ENCODE measurements at places on chromosomes 3 and 15.

- DNase-seq = peak; percentile 41
Measured at GRCh38 chr15:74835312-74835823, 7.6 kb downstream of the ULK3 start.

DNA sequence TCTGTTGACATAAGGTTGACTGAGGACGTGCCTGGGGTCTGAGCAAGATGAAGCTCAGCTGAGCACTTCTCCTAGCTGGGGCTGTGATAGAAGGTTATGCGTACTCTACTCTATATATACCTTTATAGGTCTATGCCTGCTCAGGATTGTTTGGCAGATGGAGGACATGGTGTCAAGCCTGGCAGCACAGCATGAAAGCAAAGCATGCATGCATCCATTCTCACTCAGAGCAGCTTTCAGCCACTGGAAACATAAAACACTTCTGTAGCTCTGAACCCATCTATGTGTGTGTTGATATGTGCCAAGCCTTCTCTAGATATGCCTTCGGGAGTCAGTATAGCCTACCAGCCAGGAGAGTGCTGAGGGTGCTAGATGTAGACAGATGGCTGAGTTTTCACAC is 142.3 kb upstream of the NUDT16 start:
- no peak for DNase-seq

DNA sequence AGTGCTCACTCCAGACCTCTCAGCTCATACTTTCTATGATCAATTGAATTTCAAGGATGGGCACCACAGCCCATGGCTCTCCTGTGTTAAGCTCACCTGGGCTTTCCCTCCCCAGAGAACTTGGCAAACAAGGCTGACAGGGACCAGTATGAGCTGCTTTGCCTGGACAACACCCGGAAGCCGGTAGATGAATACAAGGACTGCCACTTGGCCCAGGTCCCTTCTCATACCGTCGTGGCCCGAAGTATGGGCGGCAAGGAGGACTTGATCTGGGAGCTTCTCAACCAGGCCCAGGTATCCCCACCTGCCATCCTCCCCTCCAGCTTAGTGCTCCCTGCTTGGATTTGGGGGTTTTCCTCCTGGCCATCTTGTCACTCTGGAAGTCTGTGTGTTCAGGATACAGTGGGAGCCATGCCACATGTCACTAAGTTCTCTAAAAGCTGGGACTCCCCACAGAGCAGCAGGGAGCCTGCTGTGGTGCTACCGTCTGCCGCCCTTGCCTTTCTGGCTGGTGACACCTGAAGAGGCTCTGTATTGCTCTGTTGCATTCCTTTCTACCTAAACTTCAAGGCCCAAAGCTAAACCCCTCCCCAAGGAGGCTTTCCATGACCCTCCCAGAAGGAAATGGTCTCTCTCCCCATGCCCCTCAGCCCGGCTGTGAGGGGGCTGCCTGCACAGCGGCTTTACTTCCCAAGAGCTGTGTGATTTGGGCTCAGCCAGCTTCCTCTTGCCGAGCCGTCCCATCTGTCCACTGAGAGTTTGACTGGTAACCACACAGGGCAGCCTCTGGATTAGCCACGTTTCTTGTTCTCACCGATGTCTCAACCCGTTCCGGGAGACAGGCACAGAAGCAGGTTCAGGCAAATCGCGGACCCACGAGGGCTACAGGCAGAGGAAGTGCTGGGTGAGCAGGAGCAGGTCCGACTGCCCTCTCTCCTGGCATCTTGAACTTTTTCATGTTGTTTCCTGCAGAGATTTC is 10.8 kb downstream of the TF start:
- DNase-seq = no peak

GRCh38 chr3:32431481-32431880 is 39.8 kb downstream of the CMTM7 start:
- no peak for DNase-seq

- DNase-seq = no peak
Measured at GRCh38 chr3:126349611-126350501, 7.4 kb downstream of the KLF15 start.

- no peak for DNase-seq
Measured at GRCh38 chr3:5330152-5330810, 142.8 kb downstream of the EDEM1 start.

DNA sequence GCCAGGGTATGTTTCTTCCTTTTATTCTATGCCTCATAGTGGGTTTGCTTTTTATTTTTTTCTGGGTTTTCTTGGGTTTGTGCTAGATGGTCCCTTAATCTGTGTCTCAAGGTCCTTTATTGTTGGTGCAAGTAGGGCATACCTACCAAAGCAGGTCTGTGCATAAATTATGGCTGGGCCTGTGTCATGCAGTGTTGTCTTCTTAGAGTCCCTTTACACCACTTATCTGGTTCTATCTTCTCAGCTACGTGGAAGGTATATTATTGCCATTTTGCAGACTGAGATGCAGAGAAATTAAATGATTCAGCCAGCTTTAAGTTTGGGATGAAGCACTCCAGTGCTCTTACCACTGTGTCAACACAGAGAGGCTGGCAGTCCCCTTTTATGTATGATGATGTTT is 293.5 kb upstream of the SOX2 start:
- DNase-seq = no peak

- no peak for DNase-seq
Measured at GRCh38 chr3:171777596-171777995, 32.7 kb downstream of the PLD1 start.

DNA sequence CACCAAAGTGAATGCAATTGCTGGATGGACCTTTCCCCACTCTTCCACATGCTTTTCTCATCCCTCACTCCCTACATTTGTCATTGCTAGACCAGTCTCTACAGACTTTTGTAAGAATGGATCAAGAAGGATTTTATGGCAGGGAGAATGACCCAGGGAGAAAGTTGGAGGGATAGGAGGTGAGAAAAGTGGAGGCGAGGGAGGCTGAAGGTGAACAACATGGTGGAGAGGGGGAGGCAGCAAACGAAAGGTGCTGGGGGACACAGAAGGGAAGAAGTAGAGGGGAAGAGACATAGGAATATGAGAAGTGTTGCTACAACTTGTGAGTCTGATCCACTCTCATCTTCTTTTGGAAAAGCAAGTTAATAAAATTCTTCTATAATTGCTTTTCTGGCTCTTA is 24.4 kb upstream of the RTP1 start:
- no peak for DNase-seq

GRCh38 chr15:66650433-66650832 is 51.6 kb upstream of the SMAD6 start:
- DNase-seq = no peak

DNA sequence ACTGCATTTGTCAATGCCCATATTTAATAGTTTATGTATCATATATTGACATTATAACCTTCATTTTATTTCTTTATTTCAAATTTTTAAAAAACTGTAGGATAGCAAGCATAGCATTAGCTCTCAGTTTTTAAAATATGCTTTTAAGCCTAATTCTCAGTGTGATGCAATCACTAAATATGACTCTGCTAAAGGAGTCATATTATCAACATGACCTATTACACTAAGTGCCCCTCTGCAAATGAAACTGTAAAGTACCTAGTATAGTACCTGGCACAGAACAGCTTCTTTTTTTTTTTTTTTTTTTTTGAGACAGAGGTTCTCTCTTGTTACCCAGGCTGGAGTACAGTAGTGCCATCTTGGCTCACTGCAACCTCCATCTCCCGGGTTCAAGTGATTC is 179.4 kb upstream of the CGNL1 start:
- no peak for DNase-seq

GRCh38 chr3:17052363-17052762 is 167.6 kb downstream of the PLCL2 start:
- DNase-seq = no peak

GRCh38 chr15:100338971-100339444 is 2.8 kb downstream of the ADAMTS17 start:
- DNase-seq = peak; percentile 30

DNA sequence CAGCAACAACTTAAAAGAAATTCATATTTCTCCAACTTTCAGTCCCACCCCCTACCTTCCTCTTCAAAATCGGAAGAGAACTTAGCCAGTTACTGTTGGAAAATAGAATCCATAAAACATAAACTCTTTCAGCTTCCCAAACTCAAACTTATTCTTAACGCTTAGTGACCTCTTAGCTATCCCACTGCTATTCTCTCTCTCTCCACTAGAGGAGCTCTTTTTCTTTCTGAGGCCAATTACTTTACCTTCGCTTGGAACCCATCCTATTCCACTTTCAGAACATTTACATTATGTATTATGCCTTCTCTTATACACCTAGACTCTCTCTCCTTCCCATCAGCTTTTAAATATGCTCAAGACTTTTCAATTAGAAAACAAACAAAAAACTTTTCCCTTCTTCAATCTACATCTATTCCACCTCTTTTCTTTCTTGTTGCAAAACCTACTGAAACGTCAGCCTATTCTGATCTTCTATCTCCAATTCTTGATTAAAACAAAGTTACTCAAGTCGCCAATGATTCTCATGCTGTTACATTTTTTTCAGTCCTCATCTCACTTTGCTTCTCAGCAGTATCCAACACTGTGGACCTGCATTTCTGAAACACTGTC is 13.4 kb upstream of the GHSR start:
- no peak for DNase-seq

DNA sequence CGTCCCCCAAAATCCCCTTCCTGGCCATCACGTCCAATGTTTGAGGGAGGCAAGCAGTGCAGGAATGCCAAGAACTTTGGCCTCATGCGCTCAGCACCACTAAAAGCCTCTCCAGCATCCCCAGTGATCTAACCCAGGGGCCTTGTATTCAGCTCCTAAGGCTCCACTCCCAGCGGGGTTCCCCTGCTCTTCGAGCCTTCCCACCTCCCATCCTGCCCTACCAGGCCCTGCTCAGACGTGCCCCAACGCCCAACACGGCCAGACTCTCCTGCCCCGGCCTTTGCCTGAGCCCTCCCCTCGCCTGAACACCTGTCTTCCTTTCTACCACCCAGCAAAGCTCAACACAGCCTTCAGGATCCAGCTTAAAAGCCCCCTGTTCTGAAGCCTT is 30.5 kb downstream of the PLXND1 start:
- DNase-seq = no peak

GRCh38 chr3:10182950-10183349 is 18.2 kb downstream of the IRAK2 start:
- no peak for DNase-seq

GRCh38 chr3:109718850-109719249 is 381.5 kb upstream of the DPPA4 start:
- DNase-seq = no peak

- no peak for DNase-seq
Measured at GRCh38 chr15:96331945-96332636, 1.6 kb downstream of the NR2F2 start.

GRCh38 chr3:41508063-41508696 is 308.9 kb downstream of the CTNNB1 start:
- DNase-seq = no peak

GRCh38 chr3:66629150-66629981 is 128.5 kb upstream of the LRIG1 start:
- no peak for DNase-seq

DNA sequence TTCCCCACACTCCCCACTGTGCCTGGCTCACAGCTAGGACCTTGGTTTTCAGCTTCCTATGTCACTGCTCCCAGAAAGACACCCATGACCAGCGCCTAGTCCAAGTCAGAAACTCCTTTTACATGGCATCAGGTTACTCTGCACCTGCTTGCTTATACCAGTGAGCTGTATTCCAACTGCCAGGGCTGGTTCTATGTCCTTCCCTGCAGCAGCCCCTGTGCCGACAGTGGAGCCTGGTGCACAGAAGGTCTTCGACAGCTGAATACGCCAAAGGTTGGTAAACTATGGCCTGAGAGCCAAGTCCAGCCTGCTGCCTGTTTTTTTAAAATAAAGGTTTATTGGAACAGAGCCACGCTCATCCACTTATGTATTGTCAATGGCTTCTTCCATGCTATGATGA is 102.5 kb downstream of the IQSEC1 start:
- no peak for DNase-seq

GRCh38 chr3:58421004-58421403 is 12.6 kb downstream of the PDHB start:
- DNase-seq = no peak

DNA sequence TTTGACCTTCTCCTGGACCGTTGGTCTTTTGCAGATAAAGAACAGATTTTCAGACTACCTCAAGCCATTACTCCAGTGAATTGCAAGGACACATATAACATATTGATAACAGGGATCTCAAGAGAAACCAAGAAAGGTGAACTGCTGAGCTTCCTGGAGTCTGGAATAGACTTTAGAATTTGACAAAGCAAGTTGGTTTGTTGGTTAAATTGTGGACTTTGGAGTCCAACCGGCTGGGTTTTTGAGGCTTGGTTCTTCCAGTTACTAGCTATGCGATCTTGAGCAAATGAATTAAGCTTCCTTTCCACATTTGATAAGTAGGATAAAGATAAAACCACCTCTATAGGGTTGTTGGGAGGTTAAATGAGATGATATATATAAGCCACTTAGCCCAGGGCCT is 233.1 kb downstream of the SHQ1 start:
- DNase-seq = no peak

- no peak for DNase-seq
Measured at GRCh38 chr3:172787019-172787418, 36.5 kb downstream of the ECT2 start.

- no peak for DNase-seq
Measured at GRCh38 chr3:123385001-123385401, 63.9 kb downstream of the ADCY5 start.

DNA sequence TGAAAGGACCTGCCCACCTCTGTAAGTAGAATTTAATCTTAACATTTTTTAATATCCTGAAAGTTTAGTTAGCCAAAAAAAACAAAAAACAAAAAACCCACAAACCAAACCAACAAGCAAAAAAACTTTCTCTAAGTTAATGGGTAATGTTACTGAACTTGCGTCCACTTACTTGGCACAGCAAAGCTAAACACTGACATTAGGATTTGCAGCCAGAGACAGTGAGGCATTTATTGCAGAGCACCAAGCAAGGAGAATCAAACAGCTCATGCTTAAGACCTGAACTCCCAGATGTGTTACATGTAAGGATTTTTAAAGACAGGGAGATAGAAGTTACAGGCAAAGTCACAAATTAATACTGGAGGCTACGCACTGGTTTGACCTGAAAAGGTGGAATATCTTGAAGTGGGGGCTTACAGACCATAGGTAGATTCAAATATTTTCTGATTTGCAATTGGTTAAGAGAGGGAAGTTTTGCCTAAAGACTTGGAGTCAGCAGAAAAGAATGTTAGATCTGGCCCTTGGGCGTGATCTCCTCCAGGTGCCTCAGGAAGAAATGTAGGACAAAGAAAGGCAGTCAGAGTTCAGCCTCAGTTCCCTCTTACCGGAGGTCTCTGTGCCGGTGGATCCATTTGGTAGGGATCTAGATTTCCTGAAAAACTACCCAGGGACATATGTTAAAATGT is 205.0 kb downstream of the ADAMTSL3 start:
- DNase-seq = no peak

- no peak for DNase-seq
Measured at GRCh38 chr3:72155391-72156064, 370.6 kb upstream of the PROK2 start.

All from stimulated activated CD4-positive, alpha-beta T cell treated with anti-CD3 and anti-CD28 coated beads, Interleukin-15, amount 100 ng/mL, for 1 hour (primary cell).